Uterus (tissue), 4 donors: ENCODE measurements at places on chromosomes 1 and 21. TPM values are rescaled to one million over a fixed set of nuclear protein-coding genes. Genes with fewer than 3 reads are reported as not detected.

DNA sequence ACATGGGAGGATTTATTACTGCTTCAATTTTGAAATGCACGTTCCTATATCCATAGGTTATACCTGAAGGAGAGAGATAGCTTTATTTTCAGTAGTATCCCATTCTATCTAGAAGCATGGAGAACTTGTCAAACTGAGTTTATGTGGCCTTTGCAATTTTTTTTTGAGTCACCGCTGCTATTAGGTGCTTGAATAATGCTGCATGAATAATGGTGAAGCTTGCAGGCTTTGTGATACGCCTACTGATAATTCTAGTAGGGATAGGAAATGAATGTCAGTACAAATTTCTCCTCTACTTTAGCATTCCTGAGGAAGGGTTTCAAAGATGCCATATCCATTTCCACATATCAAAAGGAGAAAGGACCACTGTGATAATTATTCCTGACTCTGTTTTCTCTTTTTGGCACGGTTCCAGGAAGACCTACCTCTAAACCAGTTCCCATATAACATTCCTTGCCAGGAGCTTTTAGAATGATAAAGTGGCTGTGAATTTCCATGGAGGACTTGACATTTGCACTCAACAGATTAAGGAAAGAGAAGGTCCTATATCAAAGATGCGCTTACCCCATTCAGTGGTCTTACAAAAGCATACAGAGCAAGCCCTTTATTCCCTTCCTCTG, 83.5 kb downstream of the SPATA46 start:
- DNase-seq = no peak
- H3K4me3 ChIP-seq = no peak overlapping the region
- H3K4me1 ChIP-seq = no peaks in the 10 kb centered on the region
- no peaks in the 10 kb centered on the region for H3K36me3 ChIP-seq

- no peak overlapping the region for H3K4me3 ChIP-seq
- H3K4me1 ChIP-seq = peaks cover 24% of the 10 kb centered on the region
- H3K27ac ChIP-seq = no peak overlapping the region
Observed at GRCh38 chr1:50416150-50416527, 7.1 kb downstream of the DMRTA2 start.

DNA sequence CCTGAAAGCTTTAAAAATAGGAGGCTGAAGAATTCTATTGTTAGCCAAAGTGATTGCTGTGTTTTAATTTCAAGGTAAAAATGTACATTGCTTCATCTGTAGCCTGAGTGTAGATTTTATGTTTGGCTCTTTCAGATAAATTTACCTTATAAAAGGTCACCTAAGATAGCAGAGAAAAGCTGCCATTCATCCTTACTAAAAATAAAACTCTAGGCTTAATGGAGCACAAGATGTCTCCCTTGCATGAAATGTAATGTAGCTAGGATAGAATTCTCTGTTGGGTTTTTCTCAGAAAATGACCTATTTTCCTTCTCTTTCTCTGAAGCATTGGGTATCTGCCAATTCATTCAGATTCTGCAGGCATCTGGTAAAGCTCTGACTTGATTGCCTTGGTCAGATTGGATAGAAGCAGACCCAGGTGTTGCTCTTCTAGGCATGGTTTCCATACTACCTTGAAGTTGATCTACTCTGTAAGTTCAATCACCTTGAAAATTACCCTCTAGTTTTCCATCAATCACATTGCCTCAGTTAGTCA, 176.6 kb upstream of the GORAB start:
- no peaks in the 10 kb centered on the region for H3K36me3 ChIP-seq
- no peak overlapping the region for H3K27ac ChIP-seq
- no peaks in the 10 kb centered on the region for H3K27me3 ChIP-seq
- no peak overlapping the region for H3K4me3 ChIP-seq
- H3K4me1 ChIP-seq = no peaks in the 10 kb centered on the region
- DNase-seq = no peak

OR14K1 gene
- not detected for total RNA-seq

- no peak overlapping the region for H3K27ac ChIP-seq
- no peak for DNase-seq
- H3K27me3 ChIP-seq = no peaks in the 10 kb centered on the region
- no peaks in the 10 kb centered on the region for H3K36me3 ChIP-seq
Observed at GRCh38 chr1:211947396-211948295, 87.7 kb downstream of the INTS7 start.

DNA sequence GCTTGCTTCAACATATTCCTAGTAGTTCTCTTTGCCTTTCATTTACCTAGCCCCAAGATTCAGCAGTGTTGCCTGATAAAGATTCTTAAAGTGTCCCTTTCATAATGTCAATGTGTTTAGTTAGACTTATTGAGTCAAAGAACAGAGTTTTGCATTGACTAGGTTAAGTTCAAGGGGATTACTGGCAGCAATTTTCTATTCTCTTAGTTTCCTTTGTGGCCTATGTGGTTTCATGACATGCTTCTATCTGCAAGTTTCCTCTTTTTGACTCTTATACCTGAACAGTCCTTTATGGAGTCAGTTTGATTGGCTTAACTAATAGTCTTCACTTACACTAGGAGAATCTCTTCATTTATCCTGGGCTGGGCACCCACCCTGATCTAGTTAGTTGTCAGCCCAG, 151.3 kb downstream of the ADGRL4 start:
- no peaks in the 10 kb centered on the region for H3K36me3 ChIP-seq
- H3K27me3 ChIP-seq = no peaks in the 10 kb centered on the region
- no peak for DNase-seq
- H3K4me3 ChIP-seq = no peak overlapping the region
- H3K27ac ChIP-seq = no peak overlapping the region

GRCh38 chr1:10704368-10704882, 92.0 kb downstream of the CASZ1 start:
- H3K36me3 ChIP-seq = no peaks in the 10 kb centered on the region
- no peak overlapping the region for H3K27ac ChIP-seq
- no peaks in the 10 kb centered on the region for H3K27me3 ChIP-seq
- H3K4me3 ChIP-seq = no peak overlapping the region

DNA sequence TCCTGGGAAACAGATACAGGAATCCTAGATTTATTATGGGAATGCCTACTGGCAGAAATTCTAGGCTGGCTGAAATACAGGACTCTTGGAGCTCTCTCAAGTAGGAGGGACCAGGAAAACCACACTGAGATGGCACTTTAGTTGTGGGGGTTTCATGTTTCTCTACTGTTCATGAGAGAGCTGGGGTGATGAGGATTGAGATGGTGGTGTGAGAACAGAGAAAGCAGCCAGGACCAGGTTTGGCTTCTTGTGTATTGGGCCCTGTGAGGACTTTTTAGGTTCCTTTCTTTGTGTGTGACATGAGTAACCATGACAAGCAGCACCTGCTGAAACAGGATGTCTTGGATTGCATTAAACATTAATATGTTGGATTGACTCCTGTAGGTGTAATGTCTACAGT, 4.9 kb downstream of the ARID1A start:
- H3K27me3 ChIP-seq = no peaks in the 10 kb centered on the region
- no peak overlapping the region for H3K4me3 ChIP-seq
- H3K27ac ChIP-seq = peak overlapping the region; percentile 99
- DNase-seq = no peak
- H3K36me3 ChIP-seq = no peaks in the 10 kb centered on the region

DNA sequence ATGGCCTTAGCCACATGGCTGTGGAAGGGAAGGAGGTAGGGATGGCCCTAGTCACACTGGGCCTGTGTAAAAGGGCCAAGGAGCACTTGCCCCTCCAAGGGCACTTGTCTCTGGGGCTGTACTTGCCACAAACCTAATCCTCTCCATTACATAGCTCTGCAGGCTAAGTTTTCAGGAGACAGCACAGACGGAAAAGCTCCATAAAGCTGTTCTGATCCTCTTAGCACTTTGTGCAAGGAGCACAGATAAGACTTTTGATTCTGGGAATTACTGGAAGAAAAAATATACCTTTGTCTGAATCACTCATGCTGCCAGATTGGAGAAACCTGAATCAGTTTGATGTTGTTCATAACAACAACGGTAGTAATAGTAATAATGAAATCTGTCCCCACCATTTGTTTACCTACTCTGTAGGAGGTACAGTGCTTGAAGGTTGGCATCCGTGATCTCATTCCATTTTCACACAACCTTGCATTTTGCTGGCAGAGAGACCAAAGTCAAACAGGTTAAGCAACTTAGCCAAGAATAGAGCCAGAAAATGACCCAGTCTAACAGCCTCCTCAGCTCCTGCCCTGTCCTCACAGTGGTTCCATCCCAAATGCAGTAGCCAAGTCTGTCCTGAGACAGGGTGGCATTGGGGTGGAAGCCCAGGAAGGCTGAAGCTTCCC, 207.1 kb downstream of the ROR1 start:
- no peaks in the 10 kb centered on the region for H3K36me3 ChIP-seq
- no peak overlapping the region for H3K27ac ChIP-seq
- no peaks in the 10 kb centered on the region for H3K4me1 ChIP-seq
- no peak overlapping the region for H3K4me3 ChIP-seq

DNA sequence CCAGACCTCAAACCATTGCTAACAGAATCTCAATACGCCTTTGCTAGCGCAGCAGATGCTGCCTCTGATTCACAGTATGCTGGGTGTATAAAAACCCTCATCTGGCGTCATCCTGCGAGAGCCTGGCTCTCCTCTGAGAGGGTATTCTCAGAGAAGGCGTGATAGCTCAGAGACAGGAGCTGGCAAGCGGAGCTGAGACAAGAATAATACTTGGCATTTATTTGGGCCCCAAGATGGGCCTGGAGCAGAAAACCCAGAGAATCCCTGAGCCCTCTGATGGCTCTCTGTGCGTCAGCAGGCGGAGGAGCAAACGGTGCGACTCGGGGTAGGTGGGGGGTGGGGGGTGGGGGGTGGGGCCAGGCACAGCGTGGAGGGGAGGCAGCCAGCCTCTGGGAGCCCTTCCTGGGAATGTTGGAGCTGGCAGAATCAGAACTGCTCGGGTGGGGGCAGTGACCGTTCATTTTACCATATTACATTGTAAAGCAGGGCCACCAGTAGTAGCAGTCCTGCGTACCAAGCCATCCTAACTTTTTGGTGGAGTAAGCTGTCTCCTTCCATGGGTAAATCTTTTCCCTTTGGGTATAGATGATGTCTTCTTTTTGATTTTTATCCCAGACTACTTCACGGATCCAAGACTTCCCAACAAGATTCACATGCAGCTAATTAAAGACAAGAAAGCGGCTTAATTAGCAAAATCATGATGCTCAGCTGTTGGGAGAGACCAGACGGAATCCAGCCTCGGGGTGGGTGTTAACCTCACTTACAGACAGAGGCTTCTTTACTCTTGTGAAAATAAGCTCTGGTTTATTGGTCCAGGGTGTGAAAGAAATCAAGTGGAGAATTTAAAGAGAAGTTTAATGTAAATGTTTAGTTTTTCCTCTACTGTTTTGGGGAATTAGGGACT, 7.1 kb downstream of the RIIAD1 start:
- no peaks in the 10 kb centered on the region for H3K4me1 ChIP-seq
- H3K36me3 ChIP-seq = no peaks in the 10 kb centered on the region
- peak overlapping the region; percentile 48 for H3K27ac ChIP-seq

USF1 gene
- total RNA-seq = 21.8 TPM

GRCh38 chr1:230501849-230502248, 75.7 kb upstream of the PGBD5 start:
- peaks cover 3% of the 10 kb centered on the region for H3K4me1 ChIP-seq
- no peak for DNase-seq
- H3K4me3 ChIP-seq = no peak overlapping the region
- no peaks in the 10 kb centered on the region for H3K27me3 ChIP-seq

F3 gene
- total RNA-seq = 85.6 TPM

GRCh38 chr1:91672601-91673161, 172.0 kb downstream of the CDC7 start:
- no peak for DNase-seq
- no peak overlapping the region for H3K4me3 ChIP-seq
- H3K4me1 ChIP-seq = no peaks in the 10 kb centered on the region
- H3K27me3 ChIP-seq = no peaks in the 10 kb centered on the region
- no peaks in the 10 kb centered on the region for H3K36me3 ChIP-seq
- no peak overlapping the region for H3K27ac ChIP-seq

GRCh38 chr1:170145061-170145460, 698 bp upstream of the NTMT2 start:
- H3K27me3 ChIP-seq = no peaks in the 10 kb centered on the region
- H3K4me3 ChIP-seq = no peak overlapping the region
- H3K27ac ChIP-seq = no peak overlapping the region
- DNase-seq = no peak
- H3K36me3 ChIP-seq = no peaks in the 10 kb centered on the region
- no peaks in the 10 kb centered on the region for H3K4me1 ChIP-seq

CAPN8 gene
- total RNA-seq = 0.59 TPM

- peak; percentile 32 for DNase-seq
- H3K36me3 ChIP-seq = no peaks in the 10 kb centered on the region
- no peak overlapping the region for H3K4me3 ChIP-seq
- peak overlapping the region; percentile 55 for H3K27ac ChIP-seq
Observed at GRCh38 chr1:17527036-17527914, 12.2 kb upstream of the ARHGEF10L start.
